HT-29 (cell line): ENCODE measurements at places on chromosomes 7 and 10. TPM values are rescaled to one million over a fixed set of nuclear protein-coding genes. Genes with fewer than 3 reads are reported as not detected.

Gene CDK1
- total RNA-seq = 36.2 and 46.5 TPM in 2 replicates

- no peak for DNase-seq
Measured at GRCh38 chr7:84548366-84549365, 354.1 kb upstream of the SEMA3A start.

DNA sequence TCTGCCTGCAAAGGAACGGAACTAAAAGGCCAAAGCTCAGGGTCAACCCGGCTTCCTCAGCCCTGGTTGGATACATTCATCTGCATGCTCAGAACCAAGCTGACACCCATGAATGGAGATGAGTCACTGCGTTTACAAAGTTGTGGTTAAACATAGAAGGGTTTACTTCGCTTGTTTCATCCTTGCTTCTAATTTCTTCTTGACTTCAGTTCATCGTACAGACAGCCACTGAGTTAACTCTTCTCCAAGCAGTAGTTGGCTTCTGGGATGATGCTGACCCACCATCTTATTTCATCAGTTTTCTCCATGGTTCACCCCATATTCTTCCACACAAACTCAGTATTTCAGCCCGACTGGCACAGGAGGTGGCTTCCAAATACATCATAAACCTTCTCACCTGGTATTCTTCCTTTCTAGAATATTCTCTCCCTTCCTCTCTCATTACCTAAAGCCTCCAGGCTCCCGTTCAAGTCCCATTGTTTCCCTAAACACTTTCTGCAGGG lies 166.3 kb upstream of the RNF32 start:
- peak; percentile 55 for DNase-seq

Gene AKR1C3
- 87.6 and 95.6 TPM in 2 replicates for total RNA-seq

Gene SPDYE6
- not detected in 2 replicates for total RNA-seq

DNA sequence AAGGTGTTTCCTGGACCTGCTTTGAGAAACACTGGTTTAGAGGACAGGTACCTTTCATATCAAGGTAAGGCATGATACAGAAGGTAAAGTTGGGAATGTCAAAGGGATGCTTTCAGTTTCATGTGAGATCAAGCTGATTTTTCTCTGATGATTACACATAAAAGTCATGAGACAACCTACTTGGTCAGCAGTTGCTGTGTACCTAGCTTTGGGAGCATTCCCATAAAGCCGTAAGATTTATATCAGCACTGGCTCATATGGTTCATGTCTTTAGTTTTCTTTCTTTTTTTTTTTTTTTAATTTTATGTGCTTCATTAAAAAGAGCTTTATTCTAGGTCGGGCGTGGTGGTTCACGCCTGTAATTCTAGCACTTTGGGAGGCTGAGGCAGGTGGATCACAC lies 265.3 kb upstream of the LRGUK start:
- DNase-seq = no peak
